ENCODE measurements at places on chromosomes 1 and 21. TPM values are rescaled to one million over a fixed set of nuclear protein-coding genes. Genes with fewer than 3 reads are reported as not detected.

SPRR5 gene
- not detected for total RNA-seq

TAF13 gene
- total RNA-seq, result 107 TPM

NLRP3 gene
- 1.1 TPM for total RNA-seq

KRTAP19-1 gene
- total RNA-seq, result not detected

CCDC190 gene
- total RNA-seq, result 1.5 TPM

SLX9 gene
- 13.1 TPM for total RNA-seq

RALGPS2 gene
- 5.8 TPM for total RNA-seq

CCDC185 gene
- total RNA-seq, result not detected

NUCKS1 gene
- total RNA-seq, result 133 TPM

FOXO6 gene
- total RNA-seq, result 0.06 TPM

Measured in aortic smooth muscle cell (primary cell).